ENCODE measurements at places on chromosomes 6 and 20.
A peak's percentile ranks its signal among the peaks of the same experiment; 100 is the strongest.

GRCh38 chr6:56806368-56806767 is 148.5 kb upstream of the BEND6 start:
- DNase-seq, result peak; percentile 62

DNA sequence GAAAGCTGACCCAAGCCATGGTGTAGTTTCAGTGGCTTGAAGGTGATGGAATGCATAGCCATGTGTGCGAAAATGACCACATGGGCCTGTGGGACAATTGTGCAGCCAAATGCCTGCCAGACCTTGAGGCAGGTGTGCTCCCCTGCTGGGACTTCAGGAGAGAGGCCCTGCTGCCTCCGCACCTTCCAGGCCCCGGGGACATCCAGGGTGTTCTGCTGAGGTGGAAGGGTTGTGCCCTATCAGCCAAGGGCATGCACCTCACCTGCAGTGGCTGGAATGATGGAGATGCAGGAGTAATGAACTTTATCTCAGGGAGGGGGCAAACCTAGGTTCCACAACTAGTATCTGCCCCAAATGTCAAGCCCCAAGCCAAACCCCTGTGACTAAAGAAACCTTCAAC is 44.0 kb downstream of the PRND start:
- no peak for DNase-seq

GRCh38 chr6:36805096-36805797 is 34.0 kb downstream of the CPNE5 start:
- no peak for DNase-seq

- no peak for DNase-seq
Observed at GRCh38 chr6:12291071-12291838, 1.1 kb downstream of the EDN1 start.

GRCh38 chr6:11848852-11849731 is 70.5 kb upstream of the ADTRP start:
- no peak for DNase-seq

- DNase-seq, result no peak
Observed at GRCh38 chr6:116536216-116536621, 9.3 kb downstream of the TRAPPC3L start.

DNA sequence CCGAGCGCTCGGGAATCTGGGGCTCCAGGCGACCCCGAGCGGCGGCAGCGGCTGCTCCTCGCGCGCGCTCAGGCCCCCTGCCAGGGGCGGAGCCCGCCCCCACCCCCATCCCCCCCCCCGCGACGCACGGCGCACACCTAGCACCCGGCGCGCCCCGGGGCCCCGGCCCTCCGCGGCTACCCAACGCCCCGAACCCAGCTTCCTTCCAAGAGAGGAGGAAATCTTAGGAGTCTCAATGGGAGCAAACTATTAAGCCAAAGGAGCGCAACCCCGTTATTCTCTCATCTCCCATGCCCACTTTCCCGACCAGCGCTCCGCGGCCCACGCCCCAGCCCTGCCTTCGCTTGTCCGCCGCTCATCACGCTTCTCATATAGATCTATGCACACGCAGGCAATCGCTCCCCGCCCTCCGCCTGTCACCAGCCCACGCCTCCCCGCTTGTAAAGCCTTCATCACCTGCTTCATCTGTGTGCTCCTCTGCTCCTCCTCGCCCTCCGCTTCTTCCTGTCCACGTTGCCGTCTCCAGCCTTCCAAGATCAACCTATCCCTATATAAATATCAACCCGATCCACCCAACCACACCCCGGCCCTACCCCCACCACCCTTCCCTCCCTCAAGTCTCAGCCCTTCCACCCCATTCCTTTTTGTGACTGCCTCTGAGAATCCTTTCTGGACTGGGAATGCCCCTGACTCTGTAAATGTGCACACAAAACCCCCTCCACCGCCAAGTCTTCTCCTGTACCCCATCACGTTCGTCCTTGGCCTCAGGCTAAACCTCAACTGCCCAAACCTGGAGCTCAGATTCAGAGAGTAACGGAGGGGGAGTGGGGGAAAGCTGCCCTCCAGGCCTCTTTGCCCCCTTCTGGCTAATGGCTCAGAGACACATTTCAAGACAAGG is at the start of gene DLK2:
TSS of gene DLK2 (minus strand) at position 18 of the 898 bp plus-strand sequence. CDS start 723 bp downstream, outside the sequence.
- peak; percentile 20 for DNase-seq

- no peak for DNase-seq
Observed at GRCh38 chr20:22063753-22064152, 358.3 kb downstream of the PAX1 start.

- no peak for DNase-seq
Observed at GRCh38 chr6:95294043-95294442, 283.3 kb upstream of the MANEA start.

GRCh38 chr6:3214898-3215297 is 12.6 kb downstream of the TUBB2B start:
- no peak for DNase-seq

- DNase-seq, result no peak
Observed at GRCh38 chr6:98880486-98880885, 46.1 kb downstream of the POU3F2 start.

All from NCI-H524 treated with DMSO at 0.1 percent for 48 hours (cell line).